ENCODE measurements at places on chromosomes 5 and 9. TPM values are rescaled to one million over a fixed set of nuclear protein-coding genes. Genes with fewer than 3 reads are reported as not detected.

The RELL2 gene
- 6.9 TPM for total RNA-seq

The PARP8 gene
- 25.9 TPM for total RNA-seq

GRCh38 chr9:135885100-135885853 lies 22.1 kb downstream of the CAMSAP1 start:
- no peak for DNase-seq

- peak; percentile 64 for DNase-seq
These were observed 286.5 kb downstream of the MAST4 start for GRCh38 chr5:66882606-66883227.

GRCh38 chr5:157961176-157961575 lies 102.2 kb upstream of the CLINT1 start:
- no peak for DNase-seq

The PCDHA6 gene
- total RNA-seq, result 1.0 TPM

- DNase-seq, result no peak
These were observed 309.6 kb upstream of the CCNH start for GRCh38 chr5:87722286-87722685.

DNA sequence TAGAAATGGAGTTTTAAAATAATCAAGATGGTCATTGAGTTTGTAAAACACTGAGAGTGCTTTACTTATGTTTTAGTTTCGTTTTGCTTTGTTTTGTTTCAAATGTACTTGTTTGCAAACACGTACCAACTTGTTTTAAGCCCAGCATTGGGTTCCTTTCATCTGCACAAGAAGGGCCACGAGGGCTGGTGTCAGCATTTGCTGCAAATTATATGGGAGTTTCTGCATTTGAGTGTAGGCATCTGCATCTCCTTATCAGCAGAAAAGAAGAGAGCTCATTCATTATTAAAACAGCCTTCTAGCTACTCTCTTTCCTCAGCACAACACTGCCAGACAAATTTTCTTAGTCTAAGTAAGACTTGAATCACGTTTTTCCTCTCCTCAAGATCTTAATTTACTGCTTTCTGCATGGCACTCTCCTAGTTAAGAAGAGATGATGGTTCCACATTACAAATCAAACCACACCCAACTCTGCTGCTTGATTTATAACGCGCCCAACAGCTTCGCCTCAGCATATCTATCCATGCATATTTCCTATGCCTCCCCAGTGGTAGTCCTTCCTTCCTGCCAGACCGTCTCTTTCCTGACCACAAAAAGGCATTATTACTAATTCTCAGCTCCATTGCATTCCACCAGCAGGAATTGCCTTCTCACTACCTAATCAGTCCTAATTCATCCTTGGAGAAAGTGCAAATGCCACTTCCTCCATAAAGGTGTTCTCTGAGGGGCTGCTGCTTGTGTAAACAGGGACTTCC lies 95.2 kb upstream of the CAST start:
- DNase-seq, result peak; percentile 61

DNA sequence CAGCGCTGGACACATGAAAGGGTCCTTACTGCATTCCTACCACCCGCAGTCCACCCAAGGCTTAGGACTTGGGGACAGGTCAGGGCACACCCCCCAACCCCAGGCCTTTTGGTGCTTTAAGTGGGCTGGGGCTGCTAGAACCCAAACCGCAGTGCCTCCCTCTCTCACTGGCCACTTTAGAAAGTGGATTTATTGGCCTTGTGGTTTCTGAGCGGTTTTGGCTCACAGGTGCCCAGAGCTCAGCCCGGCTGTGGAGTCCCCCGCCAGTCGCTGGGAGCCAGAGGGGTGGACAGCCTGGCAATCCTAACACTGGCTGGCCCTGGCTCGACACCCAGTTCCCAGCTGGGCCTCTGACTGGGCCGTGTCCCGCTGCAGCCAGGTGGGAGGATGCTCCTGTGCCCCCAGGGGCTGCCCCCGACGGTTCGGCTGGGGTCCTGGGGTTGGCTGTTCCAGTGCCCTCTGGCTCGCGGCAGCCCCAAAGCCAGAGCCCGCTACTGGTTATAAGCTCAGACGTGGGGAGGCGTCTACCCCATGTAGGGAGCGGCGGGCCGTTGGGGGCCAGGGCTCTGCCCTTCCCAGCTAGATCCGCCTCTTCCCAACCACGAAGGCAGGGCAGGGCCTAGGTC lies 65.2 kb upstream of the RNU6ATAC start:
- DNase-seq, result no peak

- no peak for DNase-seq
These were observed 2.8 kb downstream of the CACNA1B start for GRCh38 chr9:137880160-137880975.

DNA sequence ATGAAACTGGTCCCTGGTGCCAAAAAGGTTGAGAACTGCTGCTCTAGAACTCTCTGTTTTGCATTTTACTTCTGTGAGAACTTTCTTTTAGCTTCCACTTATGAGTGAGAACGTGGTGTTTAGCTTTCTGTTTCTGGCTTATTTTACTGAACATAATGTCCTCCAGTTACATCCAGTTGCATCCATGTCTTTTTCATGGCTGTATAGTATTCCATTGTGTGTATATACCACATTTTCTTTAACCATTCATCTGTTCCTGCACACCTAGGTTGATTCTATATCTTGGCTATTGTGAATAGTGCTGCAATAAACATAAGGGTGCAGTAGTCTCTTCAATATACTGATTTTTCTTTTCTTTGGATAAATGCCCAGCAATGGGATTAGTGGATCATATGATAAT lies 165.7 kb downstream of the NPR3 start:
- no peak for DNase-seq
